Naive thymus-derived CD8-positive, alpha-beta T cell (primary cell): ENCODE measurements at places on chromosomes 12 and 14.

DNA sequence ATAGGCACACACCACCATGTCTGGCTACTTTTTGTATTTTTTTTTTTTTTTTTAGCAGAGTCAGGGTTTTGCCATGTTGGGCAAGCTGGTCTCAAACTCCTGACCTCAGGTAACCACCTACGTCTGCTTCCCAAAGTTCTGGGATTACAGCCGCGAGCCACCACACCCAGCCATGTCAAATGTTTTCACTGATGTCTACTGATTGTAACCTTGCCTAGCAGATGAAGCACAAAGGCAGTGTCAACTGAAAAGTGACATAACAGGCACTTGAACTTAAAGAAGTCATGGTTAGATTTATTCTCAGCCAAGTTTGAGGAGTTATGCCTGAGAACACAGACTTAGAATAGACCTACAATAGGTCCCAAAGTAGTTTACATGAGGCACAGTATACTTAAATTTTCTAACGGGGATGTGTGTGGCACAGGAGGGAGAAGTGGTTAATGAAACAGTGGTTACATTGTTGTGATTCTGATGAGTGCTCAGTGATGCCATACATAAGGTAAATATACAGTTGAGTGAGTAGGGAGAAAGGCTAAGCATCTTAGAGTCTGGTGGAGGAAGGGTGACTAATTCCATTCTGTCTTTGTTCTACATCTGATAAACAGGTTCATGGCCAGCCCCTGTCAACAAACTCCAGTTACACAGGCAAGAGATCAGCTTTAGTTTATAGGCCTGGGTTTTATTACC, 12.6 kb upstream of the RNASE4 start:
- DNase-seq: no peak

DNA sequence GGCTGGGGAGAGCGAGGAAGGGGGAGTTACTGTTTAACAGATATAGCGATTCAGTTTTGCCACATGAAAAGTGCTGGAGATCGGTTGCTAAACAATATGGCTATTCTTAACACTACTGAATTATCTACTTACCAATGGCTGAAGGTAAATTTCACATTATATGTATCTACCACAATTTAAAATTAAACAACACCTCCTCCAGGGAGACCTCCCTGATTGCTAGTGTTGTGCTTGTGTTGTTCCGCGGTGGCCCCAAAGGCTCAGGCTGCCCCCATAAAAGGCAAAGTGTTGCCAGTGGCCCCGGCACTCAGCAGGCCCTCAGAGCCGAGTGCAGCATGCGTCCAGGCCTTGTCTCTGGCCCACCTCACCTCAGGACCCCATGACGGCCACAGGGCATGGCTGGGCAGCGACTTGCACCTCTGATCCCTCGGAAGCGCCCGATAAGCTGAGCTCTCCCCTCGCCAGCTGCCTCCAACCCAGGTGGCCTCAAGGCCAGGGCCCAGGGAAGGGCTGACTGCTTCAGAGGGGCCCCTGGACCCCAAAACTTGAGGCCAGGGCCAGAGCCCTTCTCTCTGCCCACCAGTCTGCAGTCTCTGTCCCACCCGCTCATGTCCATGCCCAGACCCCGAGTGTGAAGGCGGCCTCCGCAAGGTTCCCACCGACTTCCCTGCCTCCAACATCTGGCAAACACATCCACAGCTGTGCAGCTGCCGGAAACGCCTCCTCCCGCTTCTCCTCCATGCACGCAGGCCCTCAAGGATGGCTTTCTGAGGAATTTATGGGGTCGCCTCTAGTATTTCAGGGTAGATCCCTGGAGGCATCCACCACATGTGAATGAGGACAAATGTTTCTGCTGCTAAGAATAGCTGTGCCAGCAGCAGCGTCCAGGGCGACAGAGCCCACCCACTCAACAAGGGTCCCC, 60.0 kb downstream of the NCOR2 start:
- DNase-seq: no peak

GRCh38 chr14:36214476-36215216, 38.1 kb upstream of the PTCSC3 start:
- DNase-seq: no peak

- DNase-seq: no peak
These were observed 27.5 kb downstream of the DHRS2 start for GRCh38 chr14:23663711-23664110.

DNA sequence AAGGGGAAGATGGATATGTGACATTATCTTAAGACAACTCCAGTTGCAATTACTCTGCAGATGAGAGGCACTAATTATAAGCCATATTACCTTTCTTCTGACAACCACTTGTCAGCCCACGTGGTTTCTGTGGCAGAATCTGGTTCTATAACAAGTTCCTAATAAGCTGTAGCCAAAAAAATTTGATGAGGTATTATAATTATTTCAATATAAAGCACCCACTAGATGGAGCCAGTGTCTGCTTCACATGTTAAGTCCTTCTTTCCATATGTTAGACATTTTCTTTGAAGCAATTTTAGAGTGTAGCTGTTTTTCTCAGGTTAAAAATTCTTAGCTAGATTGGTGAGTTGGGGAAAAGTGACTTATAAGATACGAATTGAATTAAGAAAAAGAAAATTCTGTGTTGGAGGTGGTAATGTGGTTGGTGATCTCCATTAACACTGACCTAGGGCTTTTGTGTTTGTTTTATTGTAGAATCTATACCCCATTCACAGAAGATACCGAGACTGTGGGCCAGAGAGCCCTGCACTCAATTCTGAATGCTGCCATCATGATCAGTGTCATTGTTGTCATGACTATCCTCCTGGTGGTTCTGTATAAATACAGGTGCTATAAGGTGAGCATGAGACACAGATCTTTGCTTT, 36.9 kb downstream of the PSEN1 start:
- no peak for DNase-seq

- DNase-seq: no peak
These were observed 444 bp downstream of the DRAM1 start for GRCh38 chr12:101877806-101878242.

GRCh38 chr12:121981456-121981855, 40.2 kb upstream of the BCL7A start:
- DNase-seq: no peak

DNA sequence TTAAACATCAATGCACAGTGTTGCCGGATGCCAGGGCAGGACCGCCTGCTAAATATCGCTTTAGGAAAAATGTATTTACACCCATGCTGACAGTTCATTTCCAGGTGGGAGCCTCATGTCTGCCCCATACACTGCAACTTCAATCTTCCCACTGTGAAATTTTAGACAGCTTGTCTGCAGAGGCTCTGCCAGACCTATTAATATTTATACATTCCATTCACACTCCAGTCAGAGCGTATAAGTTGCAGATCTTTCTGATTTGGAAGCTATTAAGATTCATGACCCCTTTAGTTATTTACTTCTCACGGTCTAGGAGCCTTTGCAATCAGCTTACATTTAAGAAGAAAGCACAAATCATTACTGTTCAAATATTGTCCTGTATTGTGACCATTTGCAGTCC, 357.4 kb downstream of the ATP23 start:
- no peak for DNase-seq

DNA sequence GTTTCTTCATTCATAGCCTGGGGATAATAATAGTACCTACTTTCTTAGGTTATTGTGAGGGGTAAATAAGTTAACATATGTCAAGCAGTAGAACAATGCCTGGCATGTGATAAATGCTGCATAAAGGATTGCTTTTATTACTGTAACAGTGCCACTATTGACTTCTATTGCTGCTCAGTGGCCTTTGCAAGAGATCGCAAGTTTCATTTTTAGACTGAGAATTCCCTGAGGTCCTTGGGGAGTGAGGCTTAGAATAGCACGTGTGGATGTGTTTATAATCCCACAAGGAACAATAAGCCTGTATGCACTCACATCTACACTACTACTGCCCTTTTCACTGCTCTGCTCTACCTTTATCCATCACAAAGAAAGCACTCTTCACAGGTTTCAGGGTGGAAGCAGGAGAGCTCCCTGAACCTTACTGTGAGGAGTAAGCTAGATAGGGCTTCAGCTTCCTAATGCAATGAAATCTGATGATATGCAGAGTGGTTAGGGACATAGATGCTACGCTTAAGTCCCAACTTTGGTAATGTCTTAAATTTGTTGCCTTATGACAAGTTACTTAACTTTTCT, 302.6 kb downstream of the SNAPC1 start:
- DNase-seq: no peak

DNA sequence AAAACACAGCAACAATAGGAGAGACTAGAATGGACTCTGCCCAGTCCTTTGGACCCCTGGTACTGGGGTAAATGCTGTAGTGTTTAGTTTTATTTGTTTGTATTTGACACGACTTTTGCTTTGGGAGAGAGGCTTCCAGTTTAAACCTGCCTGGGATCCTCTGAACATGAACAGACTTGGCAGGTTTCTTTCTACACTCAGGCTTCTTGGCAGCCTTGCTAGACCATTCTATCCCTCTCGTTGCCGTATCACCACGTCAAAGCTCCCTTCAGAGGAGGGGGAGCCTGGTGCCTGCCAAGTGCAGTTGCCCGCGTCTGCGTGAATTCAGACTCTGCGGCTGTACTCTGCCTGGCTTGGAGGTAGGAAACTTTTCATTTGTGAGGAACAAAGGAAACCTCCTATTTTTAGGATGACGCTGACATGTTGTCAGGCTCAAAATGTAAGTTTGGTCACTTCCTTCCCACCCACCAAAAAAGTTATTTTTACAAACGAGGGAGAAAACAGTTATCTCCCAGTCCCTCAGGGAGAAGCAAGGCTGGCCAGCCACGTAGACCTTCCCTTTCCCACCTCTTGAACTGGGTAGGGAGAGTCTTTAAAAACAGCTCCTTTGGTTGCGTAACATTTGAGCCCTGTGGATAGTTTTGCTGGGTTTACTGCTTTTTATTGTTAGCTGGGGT, 25.9 kb downstream of the CD9 start:
- DNase-seq: no peak

DNA sequence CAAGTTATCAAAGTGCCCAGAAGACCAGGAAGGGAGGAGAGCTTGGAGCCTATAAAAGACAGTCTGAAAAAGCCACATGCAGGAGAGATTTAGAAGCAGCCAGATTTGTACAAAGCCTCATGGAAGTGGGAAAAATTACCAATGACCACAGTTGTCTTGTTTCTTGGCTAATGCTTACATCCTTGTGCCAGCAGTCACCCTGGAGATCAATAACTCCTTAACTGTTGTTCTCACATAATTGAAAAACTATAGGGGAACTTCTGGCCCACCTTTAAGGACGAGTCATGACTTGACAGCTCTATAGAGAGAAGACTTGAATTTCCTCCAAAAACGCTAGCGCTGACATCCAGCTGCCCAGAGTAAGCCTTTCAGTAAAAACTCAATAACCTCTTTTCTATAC, 313.1 kb downstream of the GALC start:
- DNase-seq: no peak

DNA sequence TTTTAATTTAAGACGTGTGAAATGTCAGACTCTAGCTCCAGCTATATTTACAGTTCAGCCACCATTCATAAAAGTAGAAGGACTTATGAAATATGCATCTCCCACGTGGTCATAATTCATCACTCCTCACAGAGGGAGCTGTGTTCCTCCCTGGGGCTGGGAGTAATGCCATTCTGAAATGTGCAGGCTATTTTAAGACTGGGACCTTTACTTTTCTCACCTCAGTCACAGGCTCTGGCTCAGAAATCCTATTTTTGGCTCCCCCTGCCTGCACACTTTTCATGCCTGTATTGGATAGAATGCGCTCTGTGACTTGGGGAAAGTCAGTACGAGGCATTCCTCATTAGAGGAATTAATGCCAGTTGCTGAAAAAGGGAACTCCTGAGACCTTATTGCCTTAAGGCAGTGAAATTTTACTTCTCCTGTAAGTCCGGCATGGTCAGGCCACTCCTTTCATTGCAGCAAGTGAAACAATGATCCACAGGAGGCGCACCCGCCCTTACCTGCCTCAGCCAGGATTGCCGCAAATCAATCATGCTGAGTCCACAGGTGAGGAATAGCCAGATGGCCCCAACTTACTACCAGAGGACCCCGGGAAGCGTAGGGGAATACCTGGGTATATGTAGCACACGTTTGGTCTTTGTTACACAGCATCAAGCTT, 1133.2 kb upstream of the TMEM132C start:
- DNase-seq: no peak

DNA sequence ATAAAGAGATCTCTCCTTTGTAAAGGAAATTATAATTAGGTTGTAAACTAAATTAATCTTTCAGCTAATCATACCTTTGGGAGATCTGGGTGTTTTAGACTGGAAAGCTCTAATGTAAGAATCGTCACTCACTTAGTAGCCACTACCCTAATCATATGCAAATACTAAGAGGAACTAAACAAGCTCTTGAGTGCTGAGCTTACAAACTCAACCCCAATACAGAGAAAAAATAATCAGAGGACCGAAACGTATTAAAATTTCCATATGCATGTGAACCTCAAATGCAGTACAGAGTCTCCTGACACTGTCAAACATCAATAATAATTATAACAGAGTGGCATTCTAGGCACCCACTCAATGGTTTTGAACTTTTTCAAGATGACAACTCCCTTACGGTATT, 235.3 kb upstream of the FOXN3 start:
- DNase-seq: no peak
